Effector CD8-positive, alpha-beta T cell (primary cell): ENCODE measurements at places on chromosomes 7 and 10.

DNA sequence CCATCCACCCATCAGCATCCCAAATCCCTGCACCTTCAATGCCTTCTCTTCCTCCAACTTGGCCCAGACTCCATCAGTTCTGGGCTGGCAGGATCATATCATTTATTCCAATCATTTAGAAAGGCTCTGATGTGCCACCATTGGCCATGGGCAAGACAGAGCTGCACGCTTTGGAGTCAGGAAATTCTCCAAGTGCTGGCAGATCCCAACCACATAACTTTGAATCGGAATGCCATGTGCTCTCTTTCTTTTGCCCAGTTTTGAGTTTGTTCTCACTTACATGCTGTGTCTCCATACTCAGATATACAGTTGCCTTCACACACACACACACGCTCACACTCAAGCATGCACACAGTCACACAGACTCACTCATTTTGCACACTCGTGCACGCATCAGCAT is 85.7 kb upstream of the GHITM start:
- DNase-seq = no peak

DNA sequence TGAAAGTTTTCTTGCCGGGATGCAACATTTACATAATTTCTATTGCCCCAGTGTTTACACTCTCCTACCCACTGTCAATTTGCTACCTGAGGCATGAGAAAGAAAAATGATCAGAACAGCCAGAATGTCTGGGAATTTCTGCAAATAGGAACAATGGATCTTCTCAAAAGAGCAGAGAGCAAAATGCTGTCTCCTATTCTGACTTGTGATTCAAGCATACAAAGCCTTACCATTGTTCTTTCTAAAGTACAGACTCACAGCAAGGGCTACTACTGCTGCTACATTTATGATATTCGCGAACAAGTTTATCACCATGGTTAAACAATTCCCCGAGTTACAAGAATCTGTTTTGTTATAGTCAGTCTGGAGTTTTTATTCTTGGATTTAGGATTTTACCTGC is 329.9 kb upstream of the CELF2 start:
- DNase-seq = no peak

DNA sequence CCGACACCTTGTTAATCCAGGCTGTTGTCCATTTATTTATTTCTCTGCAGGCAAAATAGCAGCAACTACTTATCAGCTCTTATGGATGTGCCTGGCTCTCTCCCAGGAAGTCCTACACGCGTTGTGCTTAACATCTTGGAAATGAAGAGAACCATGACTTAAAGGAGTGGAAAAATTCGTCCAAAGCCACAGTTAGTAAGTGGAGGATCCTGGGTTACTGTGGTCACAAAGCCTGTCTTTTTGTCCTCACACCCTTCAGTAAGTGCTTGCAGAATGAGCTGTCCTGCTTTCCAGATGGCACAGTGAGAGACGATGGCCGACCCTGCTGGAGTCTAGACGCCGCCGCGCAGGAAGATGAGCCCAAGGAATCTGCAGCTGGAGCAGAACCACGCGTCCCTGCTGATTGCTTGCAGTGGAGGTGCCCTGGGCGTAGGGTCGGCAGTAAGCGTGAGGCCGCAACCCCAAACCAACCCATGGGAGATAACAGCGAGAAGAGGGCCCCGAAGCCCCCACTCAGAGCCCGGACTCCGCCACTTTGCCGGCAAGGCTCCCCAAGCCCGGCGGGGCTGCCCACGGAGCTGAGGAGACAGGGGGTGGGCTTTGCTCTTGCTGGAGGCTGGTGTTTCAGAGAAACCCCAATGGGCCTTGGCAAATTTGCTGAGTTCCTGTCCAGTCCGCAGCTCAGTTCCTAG is 178.6 kb downstream of the CXCL12 start:
- no peak for DNase-seq

GRCh38 chr7:68422281-68422680 is 1176.0 kb upstream of the AUTS2 start:
- no peak for DNase-seq

GRCh38 chr7:332646-333392 is 42.8 kb downstream of the FOXL3 start:
- DNase-seq = peak; percentile 85

GRCh38 chr7:6178298-6179029 is 94.0 kb downstream of the CYTH3 start:
- no peak for DNase-seq

DNA sequence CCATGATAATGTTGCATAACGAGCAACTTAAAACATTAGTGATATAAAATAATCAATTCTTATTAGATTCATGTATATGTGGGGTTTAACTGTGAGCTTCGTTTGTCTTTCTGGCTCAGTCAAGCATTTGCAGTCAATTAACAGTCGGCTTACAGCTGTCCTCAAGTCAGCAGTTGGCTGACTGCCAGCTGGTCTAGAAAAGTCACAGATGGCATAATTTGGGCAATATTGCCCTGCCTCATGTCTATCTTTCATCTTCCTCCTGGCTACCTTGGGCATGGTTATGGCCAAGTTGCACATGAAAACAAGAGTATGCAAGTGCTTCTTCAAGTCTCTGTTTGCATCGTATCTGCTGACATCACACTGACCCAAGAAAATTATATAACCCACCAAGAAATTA is 186.1 kb upstream of the ZWINT start:
- no peak for DNase-seq

DNA sequence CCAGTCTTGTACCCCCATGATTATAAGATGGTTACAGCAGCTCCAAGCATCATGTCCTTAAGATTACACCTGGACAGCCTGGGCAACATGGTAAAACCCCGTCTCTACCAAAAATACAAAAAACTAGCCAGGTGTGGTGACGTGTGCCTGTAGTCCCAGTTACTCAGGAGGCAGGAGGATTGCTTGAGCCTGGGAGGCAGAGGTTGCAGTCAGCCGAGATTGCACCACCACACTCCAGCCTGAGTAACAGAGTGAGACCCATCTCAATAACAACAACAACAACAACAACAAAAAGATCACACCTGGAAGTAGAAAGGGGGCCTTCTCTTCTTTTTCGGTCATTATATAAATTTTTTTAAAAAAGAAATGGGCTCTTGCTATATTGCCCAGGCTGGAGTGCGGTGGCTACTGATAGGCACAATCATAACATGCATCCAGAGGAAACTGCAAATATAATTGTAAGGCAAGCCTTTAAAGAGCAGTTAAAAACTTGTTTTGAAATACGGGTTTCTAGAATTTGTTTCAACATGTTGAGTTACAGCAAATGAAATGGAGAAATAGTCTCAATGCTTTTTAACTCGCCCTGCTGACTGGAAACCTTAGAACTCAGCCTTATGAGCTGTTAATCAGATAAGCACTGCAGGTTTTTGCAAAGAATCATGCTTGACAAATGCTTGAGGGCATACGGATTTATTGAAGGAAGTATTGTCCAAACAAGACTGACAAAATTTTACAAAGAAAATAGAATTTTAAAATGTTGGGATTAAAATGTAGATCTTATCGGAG is 4.7 kb upstream of the ENTPD7 start:
- no peak for DNase-seq

DNA sequence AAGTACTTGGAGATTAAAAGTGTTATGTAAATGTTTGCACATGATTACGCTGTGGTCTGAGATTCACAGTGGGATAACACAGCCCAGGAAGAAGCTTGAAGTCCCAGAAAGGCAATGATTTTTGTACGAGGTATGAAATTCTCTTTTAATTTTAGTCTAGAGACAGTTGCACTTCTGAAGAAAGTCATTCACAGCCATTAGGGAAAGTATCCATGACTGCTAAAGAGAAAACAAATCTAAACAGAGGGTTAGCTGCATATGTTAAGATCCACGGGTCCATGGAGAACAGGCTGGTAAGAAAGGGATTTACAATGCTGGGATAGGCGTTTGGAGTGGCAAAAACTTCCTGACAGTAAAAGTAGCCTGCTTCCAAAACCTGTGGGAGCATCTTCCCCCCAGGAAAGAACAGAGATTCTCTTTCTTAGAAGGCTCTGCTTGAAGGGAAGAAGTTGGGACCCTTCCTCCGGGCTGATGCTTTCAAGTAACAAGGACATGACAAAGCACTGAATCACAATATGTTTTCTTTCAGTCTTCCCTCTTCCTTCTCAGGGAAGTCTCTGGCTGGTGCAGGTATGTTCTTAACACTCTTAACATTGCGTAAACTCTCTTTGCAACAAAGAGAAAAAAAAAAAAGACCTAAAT is 220.8 kb upstream of the CELF2 start:
- DNase-seq = no peak

DNA sequence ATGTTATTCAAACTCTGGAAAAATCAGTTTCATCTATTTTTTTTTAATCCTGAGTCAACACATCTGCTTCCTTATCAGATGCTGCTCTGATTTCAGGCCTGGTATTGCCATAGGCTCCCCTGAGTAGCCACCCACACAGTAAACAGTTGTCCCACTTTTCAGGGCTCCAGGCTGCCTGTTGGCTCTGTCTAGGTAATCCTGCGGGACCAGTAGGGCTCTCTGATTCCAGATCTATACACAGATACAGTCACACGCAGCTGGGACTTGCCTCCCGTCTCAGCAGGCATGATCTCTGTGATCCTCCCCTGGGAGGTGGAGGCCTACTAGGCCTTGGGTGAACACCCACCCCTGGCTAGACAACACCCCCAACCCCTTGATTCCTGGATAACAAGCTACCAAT is 206.1 kb downstream of the CREB5 start:
- DNase-seq = no peak

DNA sequence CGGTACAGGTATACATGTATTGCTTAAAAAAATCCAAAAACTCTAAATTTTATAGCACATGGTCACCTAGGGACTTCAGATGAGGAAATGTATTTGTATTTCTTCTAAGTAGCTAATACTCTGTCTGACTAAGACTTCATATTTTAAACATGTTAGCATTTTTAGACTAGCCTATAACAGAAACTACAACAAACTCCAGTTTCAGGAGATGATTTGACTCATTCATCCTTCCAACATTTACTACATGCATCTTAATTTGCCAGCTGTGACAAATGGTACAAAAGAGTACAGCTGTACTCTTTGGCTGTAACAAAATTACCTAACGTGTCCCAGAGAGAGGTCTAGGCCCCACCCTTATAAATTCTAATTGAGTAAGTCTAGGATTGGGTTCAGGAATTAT is 22.2 kb downstream of the TMEM209 start:
- no peak for DNase-seq

DNA sequence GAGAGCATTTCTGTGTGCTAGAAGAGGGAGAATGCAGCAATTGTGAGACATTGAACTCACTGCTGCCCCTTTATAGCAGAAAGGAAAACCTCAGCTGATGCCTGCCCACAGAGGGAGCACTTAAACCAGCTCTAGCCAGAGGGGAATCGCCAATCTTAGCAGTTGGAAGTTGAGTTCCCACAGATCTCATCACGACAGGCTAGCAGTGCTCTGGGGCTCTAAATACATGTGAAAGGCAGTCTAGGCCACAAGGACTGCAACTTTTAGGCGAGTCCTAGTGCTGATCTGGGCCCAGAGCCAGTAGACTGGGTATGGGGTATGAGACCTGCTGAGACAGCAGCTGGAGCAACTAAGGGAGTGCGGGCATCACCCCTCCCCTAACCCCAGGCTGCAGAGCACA is 25.2 kb upstream of the PRR15 start:
- no peak for DNase-seq

- DNase-seq = no peak
Observed at GRCh38 chr7:95209276-95209675, 115.1 kb downstream of the PON1 start.

GRCh38 chr7:22348379-22348778 is 8.6 kb downstream of the RAPGEF5 start:
- no peak for DNase-seq

GRCh38 chr10:34710391-34710751 is 104.7 kb downstream of the PARD3 start:
- DNase-seq = no peak

DNA sequence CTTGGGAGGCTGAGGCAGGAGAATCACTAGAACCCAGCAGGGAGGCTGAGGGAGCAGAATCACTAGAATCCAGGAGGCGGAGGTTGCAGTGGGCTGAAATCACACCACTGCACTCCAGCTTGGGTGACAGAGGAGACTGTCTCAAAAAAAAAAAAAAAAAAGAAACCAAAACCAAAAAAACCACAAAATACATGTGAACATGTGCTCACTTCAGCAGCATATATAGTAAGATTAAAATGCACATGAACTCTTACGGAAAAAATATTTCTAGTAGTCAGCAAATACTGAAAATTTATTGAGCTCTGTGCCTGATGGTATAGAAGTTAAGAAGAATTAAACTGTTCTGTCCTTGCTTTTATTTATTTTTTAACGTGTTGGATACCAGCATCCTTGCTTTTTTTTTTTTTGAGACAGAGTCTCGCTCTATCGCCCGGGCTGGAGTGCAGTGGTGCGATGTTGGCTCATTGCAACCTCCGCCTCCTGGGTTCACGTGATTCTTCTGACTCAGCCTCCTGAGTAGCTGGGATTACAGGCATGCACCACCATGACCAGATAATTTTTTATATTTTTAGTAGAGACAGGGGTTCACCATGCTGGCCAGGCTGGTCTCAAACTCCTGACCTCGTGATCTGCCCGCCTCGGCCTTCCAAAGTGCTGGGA is 9.6 kb upstream of the ZNF487 start:
- no peak for DNase-seq
